ENCODE measurements at places on chromosomes 7 and 10.

- no peak for DNase-seq
These were observed 301.6 kb upstream of the NRP1 start for GRCh38 chr10:33635967-33636515.

DNA sequence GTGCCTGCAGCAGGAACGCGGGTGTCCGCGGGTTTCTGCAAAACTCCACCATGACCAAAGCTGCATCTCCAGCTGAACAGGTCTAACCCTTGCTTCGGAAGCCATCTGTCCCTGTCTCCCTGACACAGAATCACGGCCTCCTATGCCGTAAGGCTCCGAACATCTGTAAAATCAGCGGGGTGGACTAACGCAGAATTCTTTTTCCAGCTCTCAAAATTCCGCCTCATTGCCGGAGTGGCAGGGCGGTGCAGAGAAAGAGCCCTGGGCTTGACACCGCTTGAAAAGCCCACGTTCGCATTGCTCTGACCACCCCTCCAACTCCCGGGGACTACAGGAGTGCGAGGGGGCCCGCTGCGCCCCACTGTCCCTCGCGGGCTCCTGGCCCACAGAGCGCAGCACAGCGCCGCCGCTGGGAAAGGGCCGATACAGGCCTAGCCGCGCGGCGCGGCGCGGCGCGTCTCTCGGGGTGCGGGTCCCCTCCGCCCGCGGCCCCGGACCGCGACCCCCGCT lies 409 bp downstream of the DNMBP start:
- DNase-seq, result no peak

- no peak for DNase-seq
These were observed 33.3 kb upstream of the LYZL2 start for GRCh38 chr10:30662814-30663213.

GRCh38 chr10:80356563-80356988 lies at the start of the genes DYDC1 and DYDC2:
Gene DYDC1, minus strand, starts transcription at chr10:80356755. Its CDS starts 4,154 bp downstream, at chr10:80352601.
Gene DYDC2, plus strand, starts transcription at chr10:80356781. Its CDS starts 5,663 bp downstream, at chr10:80362444.
- no peak for DNase-seq

DNA sequence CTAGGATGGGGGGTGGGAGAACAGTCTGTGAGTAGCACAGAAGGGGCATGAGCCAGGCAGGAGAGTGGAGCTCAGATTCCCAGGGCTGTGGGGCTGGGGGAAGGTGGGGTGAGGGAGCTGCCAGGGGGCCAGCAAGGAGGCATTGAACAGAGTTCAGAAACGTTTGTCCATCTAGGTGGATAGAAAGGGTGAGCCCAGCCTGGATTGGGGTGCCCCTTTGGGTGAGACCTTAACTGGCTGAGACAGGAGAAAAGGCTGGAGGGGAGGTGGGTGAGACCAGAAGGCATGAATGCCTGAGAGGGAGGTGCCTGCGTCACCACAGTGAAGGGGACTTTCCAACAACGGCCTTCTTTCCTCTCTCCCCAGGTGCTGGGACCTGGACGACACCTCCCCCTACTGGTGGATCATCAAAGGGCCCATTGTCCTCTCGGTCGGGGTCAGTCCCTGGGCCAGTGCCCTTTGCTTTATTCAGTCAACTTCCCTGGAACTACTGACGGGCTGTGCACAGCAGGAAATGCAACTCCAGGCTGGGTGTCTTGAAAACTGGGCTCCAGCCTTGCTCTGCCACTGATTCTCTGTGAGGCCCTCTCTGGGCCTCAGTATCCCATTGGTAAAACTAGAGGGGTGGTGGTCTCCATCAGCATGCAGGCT lies 11.0 kb downstream of the GHRHR start:
- DNase-seq, result no peak

Measured in stimulated activated CD8-positive, alpha-beta memory T cell treated with anti-CD3 and anti-CD28 coated beads, Interleukin-4, amount 100 ng/mL, for 4 hours (primary cell).